ENCODE measurements at places on chromosomes 1 and 21.

DNA sequence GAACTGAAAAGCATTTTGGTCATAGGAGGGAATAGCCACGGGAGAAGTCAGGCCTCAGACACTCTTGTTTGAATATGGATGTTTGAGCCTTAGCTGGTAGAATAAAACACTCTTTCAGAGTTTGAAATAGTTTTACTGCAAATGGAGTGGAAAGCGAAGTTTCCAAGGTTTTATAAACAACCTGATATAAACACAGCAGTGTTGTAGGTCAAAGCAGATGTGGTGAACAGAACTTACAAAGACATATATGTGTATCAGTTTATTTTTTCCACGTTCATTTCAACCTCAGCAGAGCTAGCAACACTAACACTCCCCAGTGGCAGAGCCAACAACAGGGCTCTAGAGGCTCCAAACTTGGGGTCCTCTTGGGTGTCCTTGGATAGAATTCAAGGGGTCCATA, 89.9 kb downstream of the WLS start:
- DNase-seq, result no peak

GRCh38 chr1:8494681-8495080, 176.8 kb downstream of the SLC45A1 start:
- DNase-seq, result no peak

- no peak for DNase-seq
Measured at GRCh38 chr1:69438056-69438795, 129.5 kb upstream of the LRRC7 start.

GRCh38 chr1:22529901-22530621, 33.2 kb upstream of the EPHA8 start:
- DNase-seq, result peak; percentile 18

DNA sequence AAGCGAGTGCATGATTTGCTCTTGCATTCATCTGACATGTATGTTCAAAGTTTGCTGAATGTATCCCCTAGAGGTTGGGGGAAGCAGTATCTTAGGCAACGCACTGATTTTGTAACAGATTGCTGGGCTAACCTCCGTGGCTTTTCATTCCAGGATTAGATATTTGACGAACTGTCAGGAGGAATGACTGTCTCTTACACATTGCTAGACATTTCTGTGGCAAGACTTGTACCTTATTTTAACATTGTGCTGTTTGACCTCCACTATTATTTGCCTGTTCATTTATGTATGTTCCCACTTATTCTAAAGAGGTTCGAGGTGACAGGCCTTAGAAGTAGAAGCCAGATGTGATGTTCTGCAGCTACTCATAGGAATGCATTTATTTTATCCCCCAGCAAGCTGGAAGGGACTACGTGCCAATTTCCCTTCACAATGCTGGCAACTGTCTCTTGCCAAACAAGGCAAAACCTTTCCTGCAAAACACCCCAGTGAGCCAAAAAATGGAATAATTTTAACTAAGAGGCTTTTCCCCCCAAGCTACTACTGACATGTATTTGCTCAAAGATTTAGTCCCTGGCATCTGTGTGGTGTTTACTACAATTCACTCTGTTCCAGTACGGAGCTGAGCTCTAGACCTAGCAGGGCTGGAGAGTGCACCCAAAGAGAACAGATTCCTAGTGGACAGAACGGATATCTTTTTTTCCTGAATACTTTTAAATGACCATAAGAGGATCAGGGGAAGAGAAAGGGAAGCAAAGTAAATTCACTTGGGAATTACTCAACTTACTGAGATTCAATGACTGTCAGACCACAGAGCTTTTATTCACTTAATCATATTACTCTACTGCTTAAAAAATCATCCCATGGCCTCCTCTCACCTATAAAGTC, 646.2 kb downstream of the SMYD3 start:
- peak; percentile 40 for DNase-seq

GRCh38 chr21:19850157-19850556, 1148.1 kb upstream of the NCAM2 start:
- DNase-seq, result no peak

DNA sequence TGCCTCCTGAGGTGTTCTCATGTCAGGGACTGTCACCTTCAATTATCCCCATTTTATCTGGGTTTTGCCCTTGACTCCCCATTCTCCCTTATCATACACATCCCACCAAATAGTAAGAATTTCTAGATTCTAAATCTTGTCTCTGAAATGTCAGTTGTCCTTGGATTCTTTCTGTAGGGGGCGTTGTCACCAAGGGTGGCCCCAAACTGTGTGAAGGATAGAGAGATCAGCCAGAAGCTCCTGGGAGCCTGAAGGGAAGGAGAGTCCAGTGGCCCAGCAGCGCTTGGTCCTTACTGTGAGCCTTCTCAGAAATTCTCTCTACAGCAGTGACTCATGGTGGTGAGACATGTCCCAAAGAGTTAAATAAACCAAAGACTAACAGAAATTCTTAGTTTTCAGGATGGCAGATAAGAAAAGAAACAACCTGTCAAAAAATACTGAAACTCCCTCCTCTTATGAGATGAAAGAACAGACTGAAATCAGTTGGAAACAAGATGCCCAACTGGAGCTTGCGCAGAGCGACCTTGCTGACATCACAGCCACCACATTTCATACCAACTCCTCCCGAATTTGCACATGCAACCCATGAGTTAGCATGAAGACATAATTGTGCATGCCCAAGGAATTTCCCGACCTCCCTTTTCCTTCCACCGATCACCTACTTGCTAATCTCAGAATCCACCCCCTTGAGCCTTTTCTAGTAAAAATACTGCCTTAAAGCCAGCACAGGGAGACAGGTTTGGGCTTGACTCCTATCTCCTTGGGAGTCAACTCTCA, 109.8 kb downstream of the ELAVL4 start:
- no peak for DNase-seq

DNA sequence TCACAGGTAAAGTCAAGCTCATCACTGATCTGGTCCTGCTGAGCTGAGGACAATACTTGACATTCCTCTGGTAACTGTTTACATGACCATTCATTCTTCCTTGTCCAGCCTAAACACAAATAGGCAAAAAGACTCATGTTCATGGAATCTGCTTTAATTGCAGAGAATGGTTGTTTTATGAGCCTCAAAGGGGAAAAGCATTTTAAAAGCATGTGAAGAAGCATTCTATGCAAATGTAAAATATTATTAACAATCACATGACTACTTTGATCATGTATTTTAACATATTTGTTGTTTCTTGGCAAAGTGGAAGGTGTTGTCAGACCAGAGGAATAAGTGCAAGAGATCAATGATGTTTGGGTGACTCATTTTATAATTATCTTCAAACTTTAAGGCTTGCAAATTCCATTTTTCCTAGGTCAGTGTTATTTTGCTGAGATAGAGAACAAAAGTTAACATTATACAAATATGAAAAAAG, 133.7 kb downstream of the RUNX1 start:
- DNase-seq, result no peak

DNA sequence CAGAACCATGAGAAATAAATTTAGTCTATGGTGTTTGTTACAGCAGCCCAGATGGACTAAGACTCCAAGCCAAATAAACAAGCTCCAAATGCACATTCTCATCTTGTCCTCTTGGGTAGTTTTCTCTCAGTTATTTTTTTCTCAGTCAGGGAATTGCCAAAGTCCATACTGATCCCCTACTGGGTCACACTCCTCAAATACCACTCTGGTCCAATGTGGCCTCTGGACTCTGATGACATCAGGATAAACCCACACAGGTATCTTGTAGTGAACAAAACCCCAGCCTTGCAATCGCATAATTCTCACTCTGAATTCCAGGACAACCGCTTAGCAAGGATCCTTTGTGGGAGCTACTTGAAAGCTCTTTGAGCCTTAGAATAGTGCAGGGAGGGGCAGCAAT, 248.4 kb upstream of the JUN start:
- no peak for DNase-seq

DNA sequence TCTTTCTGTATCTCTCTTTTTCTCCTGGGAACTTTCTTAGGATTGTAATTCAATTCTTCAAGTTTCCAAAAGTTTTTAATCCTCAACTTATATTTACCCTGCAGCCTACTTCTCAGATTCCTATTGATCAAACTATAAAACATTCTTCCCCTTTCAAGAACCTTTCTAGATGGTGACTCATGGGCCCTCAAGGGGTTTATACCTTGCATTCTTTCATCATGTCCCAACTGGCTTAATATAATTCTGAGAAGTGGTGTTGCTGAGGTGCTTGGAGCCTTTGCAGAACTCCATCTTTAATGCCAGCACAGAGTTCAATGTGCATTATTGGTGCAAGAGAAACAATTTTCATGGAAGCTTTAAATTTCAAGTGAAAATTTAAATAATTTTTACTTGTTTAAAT, 273.4 kb downstream of the VAV3 start:
- DNase-seq, result no peak

DNA sequence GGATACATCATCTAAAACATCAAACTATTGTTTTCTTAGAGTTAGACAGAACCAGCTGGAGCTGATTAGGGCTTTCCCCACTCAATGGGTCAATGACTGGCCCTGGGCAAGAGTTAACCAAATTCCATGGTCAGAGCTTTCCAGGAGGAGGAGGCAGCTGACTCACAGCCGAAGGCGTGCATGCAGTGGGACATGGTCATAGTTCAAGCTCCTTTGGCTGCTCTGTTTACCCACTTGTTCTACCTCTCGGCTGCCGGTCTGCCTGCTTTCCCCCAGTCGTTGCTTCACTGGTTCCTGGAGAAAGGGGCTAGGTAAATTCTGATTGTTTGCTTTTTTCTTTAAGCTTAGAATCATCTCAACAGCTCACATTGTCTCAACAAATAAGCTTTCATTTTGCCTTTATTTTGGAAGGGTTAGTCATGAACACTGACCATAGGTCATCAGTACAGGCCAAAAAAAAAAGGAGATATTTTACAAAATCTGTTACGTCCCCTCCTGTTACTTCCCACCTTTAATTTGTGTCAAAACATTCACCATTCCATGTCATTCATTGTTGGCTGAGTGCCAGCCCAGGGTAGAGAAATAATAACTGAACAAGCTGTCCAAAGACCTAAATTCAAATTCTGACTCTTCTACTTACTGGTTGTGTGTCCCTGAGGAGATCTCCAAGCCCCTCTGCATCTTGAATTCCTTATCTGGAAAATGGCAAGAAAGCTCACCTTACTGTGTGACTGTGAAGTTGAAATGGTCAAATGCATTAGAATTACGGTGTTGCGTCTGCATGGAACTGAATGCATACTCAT, 12.0 kb downstream of the MAB21L3 start:
- DNase-seq, result no peak

DNA sequence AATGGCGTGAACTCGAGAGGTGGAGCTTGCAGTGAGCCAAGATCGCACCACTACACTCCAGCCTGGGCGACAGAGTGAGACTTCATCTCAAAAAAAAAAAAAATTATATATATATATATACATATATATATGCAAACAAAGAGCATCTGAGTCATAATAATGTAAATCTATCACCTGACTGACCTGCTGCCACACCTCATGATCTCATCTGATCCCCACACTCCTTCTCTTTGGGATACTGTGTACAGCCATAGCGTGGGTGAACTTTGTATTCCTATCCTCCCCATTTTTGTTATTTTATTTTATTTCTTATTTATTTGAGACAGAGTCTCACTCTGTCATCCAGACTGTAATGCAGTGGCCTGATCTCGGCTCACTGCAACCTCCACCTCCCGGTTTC, 2.6 kb upstream of the HDAC1 start:
- DNase-seq, result no peak

DNA sequence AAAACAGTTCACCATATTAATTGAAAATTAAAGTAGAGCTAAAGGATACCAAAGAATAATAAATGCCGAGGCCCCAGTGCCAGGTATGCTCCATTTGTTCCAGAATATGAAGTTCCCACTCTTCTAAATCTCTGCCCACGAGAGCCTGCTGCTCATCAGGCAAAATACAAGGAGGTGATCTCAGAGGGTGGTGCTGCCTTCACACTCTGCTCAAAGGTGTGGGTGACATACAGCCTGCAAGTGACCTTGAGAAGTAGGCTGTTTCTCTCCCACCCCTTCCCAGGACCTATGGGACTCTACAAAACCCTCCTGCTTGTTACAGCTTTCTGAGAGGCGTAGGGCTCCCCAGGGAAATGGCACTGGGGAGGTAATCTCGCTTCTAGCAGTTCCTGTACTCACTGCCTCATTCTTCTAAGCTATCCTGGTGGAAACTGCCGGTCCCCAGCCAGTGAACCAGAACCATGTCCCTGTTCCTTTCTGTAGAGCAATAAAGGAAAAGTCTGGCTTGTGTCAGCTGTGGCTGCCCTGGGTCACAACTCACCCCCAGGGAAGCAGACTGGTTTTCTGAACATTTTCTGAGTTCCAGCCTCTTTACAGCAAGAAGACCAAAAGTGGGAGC, 26.9 kb upstream of the DPT start:
- DNase-seq, result peak; percentile 67

GRCh38 chr1:159058751-159059150, 17.8 kb downstream of the AIM2 start:
- no peak for DNase-seq

DNA sequence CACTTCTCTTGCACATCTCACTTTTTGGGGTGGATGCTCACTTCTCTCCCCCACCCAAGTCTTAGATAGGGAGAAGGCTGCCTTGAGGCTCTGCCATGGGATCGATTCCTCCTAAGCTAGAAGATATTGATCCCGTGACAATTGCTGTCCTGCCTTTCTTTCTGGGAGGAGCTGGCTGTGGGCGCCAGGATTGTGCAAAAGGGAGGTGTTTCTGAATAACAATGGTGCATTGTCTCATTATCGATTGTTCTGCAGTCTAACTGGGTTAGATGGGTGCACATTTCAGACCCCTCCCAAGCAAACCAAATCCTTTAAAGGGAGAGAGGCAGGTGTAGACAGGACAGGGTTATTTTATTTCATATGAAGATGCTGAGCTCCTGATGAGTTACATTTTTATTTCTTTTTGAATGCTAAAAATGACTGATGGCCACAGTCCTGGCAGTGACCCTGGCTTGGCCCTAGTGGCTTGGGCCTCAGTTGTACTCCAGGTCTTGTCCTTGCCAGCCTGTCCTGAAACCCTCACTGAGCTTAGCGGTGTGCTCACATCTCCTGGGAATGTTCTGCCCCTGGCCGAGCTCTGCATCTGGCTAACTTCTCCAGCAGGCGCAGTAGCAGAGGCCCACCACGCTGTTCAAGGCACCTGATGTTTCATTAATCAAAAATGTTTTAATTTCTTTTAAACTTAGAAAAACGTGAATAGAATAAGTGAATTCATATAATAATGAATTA, 99.0 kb upstream of the KAZN start:
- DNase-seq, result no peak

DNA sequence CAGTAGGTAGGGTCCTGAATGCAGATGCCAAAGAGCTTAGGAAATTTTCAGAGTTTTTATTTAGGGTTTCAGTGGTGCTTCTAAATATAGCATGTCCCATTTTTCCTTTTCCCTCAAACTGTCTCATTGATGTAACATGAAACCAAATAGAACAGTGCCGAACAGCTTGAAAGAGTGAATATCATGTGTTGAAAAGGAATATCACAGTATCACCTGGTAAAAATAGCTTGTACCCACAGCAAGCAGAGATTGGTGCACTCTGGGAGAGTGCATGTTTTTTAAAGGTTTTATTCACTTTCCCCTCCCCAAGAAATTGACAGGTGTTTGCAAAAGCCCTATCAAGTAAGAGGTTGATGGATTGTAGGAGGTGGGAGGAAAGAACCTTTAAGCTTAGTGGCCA, 41.9 kb upstream of the ELAVL4 start:
- DNase-seq, result no peak

- DNase-seq, result no peak
Measured at GRCh38 chr21:43358940-43359822, 67.8 kb downstream of the SIK1 start.

- DNase-seq, result no peak
Measured at GRCh38 chr1:22791831-22792347, 81.2 kb downstream of the EPHB2 start.

- no peak for DNase-seq
Measured at GRCh38 chr1:232873931-232874330, 68.7 kb downstream of the MAP10 start.
